ENCODE measurements at places on chromosomes 3 and 15. TPM values are rescaled to one million over a fixed set of nuclear protein-coding genes. Genes with fewer than 3 reads are reported as not detected.

Gene IGF2BP2
- total RNA-seq: 48.1 TPM

DNA sequence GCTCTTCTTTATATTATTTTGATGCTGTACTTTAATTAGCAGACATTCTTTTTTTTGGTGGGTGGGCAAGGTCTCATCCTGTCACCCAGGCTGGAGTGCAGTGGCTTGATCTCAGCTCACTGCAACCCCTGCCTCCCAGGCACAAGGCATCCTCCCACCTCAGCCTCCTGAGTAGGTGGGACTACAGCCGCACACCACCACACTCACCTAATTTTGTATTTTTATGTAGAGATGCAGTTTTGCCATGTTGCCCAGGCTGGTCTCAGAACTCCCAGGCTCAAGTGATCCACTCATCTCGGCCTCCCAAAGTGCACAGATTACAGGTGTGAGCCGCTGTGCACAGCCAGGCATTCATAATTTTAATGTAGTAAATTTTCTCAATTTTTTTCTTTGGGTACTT, 608.1 kb downstream of the ZNF385D start:
- no peak for DNase-seq

DNA sequence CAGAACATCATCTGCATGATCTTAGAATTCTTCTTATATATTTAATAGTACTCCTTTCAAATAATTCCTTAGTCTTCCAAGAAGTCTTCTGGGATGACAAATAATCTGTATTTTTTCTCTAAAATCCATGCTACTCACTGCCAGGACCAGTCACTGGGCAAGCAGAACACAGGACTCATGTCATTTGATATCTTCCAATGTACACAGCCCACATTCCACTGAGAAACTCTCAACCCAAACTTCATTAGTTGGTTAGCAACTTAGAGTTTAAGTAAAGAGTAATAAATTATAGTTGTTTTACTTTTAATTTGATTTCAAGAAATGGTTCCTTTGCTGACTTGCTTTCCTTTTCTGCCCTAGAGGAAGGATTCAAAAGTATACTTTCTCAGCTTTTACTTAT, 317.0 kb downstream of the VGLL3 start:
- no peak for DNase-seq

Gene KIF7
- total RNA-seq: 1.7 TPM

Gene CACNA1D
- 20.6 TPM for total RNA-seq

DNA sequence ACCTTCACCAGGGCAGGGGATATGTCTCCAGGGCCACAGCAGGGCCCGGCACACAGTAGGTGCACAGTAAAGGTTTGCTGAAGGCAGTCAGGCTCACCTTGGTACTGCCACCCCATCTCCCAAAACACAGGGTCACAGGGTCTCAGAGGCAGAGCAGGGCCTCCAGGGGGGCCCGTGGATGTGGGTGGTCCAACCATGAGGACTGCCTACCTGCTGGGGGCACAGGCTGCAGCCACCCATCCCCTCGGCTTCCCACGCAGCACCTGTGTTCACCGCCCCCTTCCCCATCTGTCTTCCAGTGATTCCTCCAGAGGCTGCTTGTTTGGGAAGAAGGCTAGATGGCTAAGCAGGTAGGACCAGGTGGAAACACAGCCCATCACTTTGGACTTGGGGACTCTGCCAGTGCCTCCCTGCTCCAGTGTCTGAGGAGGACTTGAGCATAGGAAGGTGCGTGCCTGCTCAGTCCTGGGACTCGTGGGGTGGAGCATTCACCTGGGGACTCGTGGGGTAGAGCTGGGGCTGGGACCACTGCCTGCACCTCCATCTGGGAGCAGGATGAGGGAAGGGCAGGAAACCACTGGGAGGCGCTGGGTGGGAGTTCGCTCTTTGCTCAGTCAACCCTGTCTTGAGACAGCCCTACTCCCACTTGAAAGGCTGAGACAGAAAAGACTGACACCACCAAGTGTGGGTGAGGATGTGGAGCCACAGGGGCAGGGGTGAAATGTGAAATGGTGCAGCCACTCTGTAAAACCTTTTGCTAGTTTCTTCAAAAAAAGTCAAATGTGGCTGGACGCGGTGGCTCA, 18.8 kb upstream of the PLXND1 start:
- peak; percentile 11 for DNase-seq

- no peak for DNase-seq
Measured at GRCh38 chr3:100075851-100076730, 38.2 kb downstream of the FILIP1L start.

- DNase-seq: no peak
Measured at GRCh38 chr15:29765234-29765841, 56.9 kb downstream of the TJP1 start.

DNA sequence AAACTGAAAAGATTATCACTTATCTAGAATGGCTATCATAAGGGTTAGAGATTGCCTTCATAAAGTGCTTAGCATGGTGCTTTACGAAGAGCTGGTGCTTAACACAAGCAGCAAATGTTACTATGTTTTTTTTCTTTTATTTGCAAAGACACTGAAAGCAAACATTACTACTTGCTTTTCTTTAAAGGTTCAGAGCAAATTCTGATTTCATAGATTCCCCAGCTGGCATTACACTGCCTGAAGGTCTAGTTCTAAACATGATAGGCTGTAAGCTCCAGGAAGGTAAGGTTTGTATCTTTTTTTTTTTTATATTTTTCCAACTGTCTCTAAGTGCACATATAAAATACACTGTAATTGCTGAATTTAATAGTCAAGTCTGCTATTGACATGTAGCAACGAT, 71.9 kb downstream of the UQCC5 start:
- no peak for DNase-seq

Gene GPR160
- 82.6 TPM for total RNA-seq

Gene RLBP1
- not detected for total RNA-seq

Gene KNG1
- total RNA-seq: 2.3 TPM

DNA sequence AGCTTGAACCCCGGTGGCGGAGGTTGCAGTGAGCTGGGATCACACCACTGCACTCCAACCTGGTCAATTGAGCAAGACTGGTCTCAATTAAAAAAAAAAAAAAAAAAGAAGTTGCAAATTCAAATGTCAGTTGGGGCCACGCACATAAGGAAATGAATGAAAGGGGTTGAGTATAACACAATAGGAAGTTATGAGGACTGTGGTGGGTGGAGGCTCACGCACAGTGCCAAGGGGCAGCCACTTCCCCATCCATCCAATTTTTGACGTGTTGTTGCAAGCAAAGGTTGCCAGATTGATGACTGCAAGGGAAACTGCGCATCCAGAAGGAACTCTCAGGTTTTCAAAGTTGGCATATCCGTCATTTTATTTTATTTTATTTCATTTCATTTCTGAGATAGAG, 532.2 kb downstream of the NTRK3 start:
- no peak for DNase-seq

Gene BFSP2
- not detected for total RNA-seq

GRCh38 chr3:115279939-115280338, 132.9 kb upstream of the ZBTB20 start:
- DNase-seq: no peak

DNA sequence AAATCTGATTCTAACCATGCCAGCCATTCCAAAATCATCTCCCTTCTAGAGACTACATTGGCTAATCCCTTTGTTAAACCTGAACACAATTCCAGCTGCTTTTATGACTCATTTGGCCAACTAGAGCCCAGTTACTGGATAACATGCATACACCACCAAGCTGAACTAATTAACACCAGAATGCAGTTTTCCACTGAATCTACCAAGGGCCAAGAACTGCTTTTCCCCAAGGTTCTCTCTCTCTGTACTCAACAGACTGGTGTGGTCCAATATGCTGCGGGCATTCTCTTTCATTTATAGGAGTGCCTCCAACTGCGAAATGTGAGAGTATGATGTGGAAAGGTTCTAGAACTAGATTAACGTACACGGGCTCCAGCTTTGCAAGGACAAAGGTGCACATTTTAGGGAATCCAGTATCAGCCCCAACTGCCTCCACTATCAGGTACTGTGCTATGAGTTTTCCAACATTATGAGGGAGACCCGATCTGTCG, 1.5 kb downstream of the CHSY1 start:
- DNase-seq: no peak

Gene SCN5A
- 0.47 TPM for total RNA-seq

Gene SPINK8
- not detected for total RNA-seq

Gene ASB14
- not detected for total RNA-seq

Gene CIDEC
- 24.6 TPM for total RNA-seq

Gene ALDH1L1
- 26.7 TPM for total RNA-seq

Gene PRKCD
- 93.3 TPM for total RNA-seq

DNA sequence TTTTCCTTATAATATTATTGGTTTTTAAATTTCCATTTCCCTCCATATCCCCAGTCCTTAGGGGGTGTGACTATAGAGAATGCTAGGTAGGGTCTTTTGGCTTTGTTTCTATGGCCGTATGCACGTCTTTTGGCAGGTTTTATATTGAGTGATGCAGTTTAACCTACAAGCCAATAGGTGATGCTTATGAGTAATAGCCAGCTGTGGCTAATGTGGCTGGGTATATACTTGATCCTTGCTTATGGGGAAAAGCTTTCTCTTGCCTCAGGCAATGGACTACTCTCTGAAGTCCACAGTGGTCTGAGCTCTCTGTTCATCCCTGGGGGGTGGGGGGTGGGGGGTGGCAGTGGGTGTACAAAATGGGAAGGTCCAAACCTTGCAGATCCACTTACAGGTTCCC, 223.9 kb downstream of the MFSD1 start:
- DNase-seq: no peak

Gene PLSCR2
- total RNA-seq: 0.70 TPM

DNA sequence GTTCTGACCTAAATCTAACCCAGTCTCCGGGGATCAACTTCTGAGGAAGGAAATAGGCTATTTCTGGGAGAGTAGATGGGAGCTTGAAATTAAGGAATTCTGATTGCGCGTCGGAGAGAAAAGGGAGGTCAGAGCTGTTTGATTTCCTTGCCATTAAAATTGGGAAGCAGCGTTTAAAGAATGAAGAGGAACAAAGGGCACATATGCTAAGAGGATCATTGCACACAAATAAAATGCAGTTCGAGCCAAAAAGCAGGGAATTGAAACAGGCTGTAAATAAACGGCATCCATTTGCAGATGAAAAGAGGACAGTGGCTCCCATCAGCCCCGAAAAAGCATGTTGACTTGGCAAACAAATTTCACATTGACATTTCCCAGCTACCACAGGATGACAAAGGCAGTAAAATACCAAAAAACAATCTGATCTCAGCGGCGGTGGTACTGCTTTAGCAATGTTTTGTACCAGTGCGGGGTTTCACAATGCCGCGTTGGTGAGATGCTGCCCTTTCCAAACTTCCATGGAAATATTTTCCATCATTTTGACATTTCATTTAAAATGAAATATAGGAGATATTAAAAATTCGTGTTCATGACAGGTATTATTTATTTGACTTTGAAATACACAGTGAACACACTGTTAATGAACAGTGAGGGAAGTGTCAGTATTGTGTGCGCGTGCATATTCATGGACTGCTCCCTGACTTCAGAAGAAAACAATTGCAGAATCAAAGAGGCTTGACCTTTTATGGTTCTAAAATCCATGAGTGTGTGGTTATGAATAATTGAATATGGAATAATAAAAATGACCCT, 108.8 kb downstream of the SQOR start:
- DNase-seq: no peak
